ENCODE measurements at places on chromosomes 12 and 14.
A peak's percentile ranks its signal among the peaks of the same experiment; 100 is the strongest.

DNA sequence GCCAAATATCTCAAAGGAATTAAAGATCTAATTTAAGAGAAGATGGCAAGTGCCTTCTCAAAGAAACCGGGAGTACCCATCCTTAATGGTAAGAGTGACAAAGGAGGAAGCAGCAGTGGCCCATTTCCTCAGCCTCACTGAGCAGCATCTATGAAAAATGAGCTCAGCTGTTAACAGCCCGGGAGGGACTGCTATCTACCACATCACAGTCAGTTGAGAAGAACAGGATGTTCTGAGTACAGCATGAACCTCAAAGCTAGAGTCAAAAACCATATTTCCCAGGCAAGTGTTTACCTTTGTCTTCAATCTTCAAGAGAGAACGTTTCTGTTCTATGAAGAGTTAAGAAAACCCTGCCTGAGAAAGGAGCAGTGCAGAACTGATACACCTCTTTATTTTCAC lies 115.0 kb downstream of the BTG1 start:
- DNase-seq, result peak; percentile 58

DNA sequence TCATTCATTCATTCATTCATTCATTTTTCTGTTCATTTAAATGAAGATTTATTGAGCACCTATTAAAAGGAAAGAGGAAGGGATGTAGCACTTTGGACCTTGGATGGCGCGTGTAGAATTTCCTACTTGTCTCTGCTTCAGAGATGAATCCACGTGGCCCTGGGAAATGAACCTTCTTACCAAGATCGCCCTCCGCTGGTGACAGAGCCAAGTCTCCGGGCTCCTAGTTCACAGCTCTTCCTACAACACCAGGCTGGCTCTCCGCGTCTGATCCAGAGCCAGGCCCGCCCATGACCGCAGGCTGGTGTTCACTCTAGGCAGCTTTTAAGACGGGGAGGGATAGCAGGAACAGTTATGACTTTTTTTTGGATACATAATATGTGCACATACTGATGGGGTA lies 70.9 kb upstream of the PIWIL1 start:
- no peak for DNase-seq

DNA sequence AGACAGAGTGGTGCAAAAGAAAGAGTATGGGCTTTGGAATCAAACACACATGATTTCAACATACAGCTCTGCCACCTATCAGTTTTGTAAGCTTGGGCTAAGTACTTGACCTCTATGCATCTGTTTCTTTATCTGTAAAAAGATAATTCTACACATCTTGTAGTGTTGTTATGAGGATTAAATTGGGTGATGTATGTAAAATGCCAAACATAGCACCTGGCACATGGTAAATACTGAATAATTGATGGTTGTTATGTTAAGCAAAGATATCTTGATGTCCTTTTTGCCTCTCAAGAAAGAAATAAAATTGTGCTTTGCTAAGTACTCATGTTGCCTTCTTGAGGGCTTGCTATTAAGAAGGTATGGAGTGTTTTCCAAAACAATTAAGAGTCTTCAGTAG lies 2.3 kb upstream of the CSRP2 start:
- no peak for DNase-seq

DNA sequence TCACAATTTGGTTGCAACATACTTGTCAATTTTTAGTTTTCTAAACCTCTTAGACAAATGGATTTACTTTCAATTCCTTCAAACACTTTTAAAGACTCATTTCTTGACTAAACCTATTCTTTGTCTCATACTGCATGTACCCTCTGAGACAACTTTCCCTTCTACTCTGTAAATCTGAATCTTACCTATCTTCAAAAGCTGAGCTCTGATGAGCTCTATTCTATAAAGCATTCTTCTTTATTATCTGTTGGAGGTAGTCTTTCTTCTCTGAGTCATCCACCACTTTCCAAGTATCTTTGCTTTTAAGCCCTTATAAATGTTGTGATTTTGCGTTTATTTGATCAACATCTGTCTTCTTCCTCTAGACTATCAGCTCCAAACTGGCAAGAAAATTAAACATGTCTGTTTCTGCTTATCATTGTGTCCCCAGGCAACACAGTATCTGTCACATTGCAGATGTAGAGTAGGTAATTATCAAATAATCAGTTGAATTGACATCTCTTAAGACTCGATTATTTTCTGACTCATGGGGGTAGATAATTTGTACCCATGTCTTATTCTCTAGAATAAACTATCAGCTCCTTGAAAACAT lies 265.6 kb upstream of the FAR2 start:
- no peak for DNase-seq

DNA sequence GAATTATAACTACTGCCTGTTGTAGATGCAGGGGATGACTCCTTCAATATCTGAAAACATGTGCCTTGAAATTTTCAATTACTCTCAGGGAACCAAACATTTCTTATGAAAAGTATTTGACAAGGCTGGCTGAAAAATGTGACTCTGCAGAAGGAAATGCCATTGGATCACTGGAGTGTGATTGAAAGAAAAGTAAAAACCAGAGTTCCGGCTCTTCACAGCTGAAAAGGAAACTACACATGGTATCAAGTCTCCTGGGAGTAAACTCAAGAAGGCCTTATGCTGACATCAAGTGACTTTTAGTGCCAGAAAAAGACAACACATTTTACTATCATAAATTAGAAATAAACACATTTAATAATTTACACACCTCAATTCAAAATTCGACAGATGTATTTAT lies 693.0 kb downstream of the LRFN5 start:
- no peak for DNase-seq

DNA sequence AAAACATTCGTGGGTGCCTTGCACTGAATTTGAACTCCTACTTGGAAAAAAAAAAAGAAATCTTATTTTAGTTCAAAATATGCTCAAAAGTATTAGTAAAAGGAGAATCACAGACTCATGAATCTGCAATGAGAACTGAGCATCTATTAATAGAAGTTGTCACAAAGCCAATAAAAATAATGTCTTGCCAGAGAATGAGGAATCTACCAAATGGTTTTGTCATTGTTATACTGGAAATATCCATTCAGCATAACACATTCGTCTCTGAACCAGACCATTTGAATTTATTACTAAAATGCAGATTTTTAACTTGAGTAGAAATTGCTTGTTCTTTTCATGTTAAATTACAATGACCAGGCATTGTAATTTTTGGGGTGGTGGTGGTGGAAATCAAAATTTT lies 11.6 kb upstream of the PTPRB start:
- no peak for DNase-seq

- no peak for DNase-seq
Observed at GRCh38 chr12:109720152-109720856, 6.7 kb downstream of the FAM222A start.

- no peak for DNase-seq
Observed at GRCh38 chr12:103677341-103677740, 90.3 kb downstream of the STAB2 start.

DNA sequence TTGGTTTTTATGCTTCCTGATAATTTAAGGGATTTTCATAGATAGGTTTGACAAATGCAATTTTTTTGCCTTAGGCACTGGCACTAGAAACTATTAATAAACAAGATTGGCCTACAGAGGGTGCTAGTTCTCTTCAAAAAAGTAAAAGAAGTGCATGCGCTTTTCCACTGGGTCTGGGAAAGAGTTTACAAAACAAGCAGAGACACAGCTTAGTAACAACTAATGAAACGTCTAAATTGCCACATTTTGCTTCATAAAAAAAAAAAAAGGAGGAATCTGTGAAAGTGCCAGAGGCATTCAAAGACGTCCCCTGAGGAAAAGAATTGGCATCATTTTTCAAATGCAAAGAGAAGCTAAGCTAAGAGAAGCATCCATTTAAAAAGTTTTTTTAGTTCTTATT lies 58.3 kb upstream of the EEA1 start:
- no peak for DNase-seq

DNA sequence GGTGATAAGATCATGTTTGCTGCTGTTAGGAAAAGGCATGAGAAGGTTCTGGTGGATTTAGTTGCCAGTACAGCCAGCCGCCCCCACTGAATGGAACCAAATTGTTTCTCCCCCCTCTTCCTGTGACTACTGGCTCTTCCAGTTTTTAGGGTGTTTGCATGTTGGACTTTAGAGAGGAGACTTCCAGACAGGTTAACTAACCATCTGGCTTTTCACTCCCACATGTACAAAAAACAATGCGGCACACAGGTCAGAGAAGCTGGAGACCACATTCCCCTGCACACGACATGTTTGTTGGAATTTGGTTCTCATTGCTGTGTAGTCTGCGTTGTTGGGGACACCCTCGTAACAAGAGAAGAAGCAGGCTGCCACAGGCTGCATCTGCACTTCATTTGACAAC lies 103.9 kb upstream of the TMEM132C start:
- DNase-seq, result no peak

DNA sequence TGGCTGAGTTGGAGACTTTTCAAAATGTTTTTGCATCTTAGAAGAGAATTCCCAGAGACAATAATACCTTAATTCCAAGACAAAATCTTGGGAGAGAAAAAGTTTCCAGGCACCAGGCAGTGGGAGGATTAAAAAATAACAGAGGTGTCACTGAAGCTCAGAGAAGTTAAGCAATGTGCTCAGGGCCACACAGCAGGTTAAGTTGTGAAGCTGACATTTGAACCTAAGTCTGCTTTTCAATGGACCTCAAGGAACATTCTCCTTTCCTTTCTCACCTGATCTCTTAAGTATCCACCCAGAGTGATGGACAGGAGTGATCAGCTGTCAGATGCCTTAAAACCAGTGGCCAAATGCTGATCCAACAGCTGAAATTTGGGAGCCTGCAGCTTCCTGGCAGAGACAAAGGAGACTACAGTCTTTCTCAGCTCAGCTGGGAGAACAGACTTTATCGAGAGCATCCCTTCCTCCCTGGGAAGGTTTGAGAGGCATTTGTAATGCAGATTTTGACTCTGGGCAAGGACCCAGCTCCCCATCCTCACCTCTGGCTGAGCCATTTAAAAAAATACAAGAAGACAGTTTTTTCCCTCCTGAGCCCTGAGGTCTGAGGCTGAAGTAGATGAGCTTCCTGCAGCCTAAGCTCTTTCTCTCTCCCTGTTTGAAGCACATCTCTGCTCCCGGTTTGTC lies 174.9 kb upstream of the RPH3A start:
- no peak for DNase-seq

DNA sequence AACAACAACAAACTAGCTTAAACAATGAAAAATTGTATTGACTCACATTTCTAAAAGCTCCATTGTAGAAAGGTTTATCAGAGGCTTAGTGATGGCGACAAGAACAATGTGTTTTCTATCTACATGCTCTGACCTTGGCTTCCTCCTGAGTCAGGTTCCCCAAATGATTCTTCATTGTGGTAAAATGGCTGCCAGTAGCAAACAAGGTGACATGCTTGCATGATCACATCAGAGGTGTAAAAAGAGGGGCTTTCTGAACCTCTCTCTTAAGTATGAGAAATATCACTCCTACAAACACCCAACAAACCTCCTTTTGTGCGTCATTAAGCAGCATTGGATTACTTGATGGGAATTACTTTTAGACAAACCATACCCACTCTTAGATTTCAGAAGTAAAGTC lies 252.4 kb upstream of the SYT1 start:
- DNase-seq, result no peak

GRCh38 chr14:25034803-25035681 lies 14.9 kb downstream of the STXBP6 start:
- no peak for DNase-seq

DNA sequence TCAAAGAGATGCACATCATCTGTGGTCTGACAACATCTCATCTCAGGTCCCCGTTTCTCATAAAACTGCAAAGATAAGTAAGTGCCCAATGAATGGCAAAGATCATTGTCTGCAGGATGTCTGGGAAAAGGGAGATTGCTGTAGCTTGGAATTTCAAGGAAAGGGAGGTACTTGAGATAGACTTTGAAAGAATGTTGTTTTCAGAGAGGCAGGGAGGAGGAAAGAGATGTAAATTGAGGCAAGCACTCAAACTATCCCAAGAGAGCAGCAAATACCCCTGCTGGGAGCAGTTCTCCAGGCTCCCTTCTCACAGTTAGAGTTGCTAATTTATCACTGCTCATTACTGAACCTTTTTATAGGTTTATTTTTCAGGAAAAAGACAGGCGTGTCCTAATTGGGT lies 107.1 kb downstream of the MYRFL start:
- no peak for DNase-seq

GRCh38 chr14:74804219-74804825 lies 41.2 kb downstream of the YLPM1 start:
- no peak for DNase-seq

- peak; percentile 12 for DNase-seq
Observed at GRCh38 chr12:111298582-111299436, 70.1 kb downstream of the PHETA1 start.

- DNase-seq, result no peak
Observed at GRCh38 chr12:131066886-131067490, 113.3 kb downstream of the ADGRD1 start.

DNA sequence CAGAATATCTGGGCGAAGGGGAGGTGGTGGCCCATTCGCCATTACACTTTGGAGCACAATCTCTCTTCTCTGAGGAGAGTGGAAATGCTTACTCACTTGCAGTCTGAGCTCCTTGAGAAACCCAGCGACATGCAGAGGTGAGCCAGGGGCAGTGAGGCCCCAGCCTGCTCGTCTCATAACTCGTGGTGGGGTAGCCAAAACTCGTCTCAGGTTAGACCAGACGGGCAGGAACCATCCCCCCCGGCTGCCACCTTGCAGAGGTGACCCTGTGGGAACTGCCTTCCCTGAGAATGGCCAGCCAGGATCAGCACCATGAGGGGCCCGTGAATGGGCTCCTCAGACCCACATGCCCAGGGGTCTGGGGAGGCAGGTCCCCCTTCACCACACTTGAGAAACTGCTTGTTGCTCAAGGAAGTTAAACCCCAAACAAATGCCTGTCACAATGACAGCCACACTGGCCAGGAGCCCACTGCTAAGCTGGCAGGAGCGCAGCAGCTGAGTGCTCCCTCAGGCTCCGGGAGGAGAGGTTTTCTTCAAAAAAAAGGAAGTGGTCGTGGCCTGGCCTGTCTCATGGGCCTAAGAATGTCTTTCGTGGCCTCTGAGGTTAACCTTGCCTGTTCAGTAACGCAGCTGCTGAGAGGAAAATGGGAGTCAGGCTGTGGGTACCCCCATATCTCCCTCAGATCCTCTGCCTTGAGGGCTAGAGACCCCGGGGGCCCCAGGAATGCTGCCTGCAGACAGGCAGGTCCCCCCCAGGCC lies 9.2 kb upstream of the ALDH2 start:
- peak; percentile 14 for DNase-seq

- DNase-seq, result no peak
Observed at GRCh38 chr12:1607940-1608712, 13.7 kb upstream of the FBXL14 start.

- DNase-seq, result no peak
Observed at GRCh38 chr14:66003082-66003730, 483.0 kb upstream of the CCDC196 start.

DNA sequence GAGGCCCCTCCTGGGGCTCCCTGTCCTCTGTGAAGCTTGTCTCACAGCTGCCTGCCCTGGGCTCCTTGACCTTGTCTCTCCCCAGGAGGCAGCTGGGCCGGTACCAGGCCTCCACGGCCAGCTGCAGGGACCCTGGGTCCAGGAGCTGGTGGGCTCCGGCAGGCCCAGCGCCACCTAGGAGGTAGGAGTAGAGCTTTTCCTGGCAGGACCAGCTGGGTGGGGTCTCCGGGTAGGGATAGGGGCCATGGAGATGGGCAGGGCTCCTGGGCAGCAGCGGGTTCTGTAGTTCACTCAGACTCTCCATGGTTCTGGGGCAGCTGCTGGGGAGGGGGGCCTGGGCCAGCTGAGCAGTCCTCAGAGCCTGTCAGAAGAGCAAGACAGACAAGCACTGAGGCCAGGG lies 16.6 kb downstream of the SYNDIG1L start:
- no peak for DNase-seq

- DNase-seq, result no peak
Observed at GRCh38 chr12:109310247-109311125, 1.4 kb upstream of the FOXN4 start.

Measured in activated T-helper 2 cell treated with anti-CD3 and anti-CD28 coated beads, Interferon-gamma antibody, Interleukin-2, Interleukin-4, amounts not matched to agents 10 μg/mL and 5 μg/mL and 100 μg/mL, durations not matched to agents 14 hours and 24 hours and 36 hours (primary cell).